ENCODE measurements at places on chromosomes 3 and 15.

DNA sequence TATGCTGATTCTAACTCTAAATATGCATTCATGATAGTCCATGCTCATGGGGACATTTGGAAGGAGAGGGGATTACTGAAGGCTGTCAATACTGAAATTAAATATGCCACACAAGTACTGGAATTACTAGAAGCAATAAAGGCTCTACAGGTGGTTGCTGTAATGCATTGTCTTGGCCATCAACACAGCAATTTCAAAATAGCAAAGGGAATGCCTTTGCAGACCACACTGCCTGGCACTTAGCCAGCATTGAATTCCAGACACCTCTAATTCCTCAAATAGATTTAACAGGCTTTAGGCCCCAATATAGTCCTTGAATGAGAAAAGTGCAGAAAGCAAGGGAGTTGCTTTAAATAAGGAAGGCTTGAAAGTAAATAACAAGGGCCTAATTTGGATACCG lies 115.8 kb upstream of the PLCL2 start:
- no peak for DNase-seq

- DNase-seq: no peak
These were observed 38.9 kb downstream of the RYK start for GRCh38 chr3:134211797-134212196.

- DNase-seq: no peak
These were observed 14.9 kb upstream of the GRM2 start for GRCh38 chr3:51691949-51692348.

- DNase-seq: no peak
These were observed 1.1 kb downstream of the NFKBIZ start for GRCh38 chr3:101850246-101851051.

Measured in Peyer's patch (tissue), 4 donors.